ENCODE measurements at places on chromosomes 3 and 15. TPM values are rescaled to one million over a fixed set of nuclear protein-coding genes. Genes with fewer than 3 reads are reported as not detected.

The GOLGA8T gene
- not detected for total RNA-seq

The PLSCR5 gene
- total RNA-seq = not detected

The ADAMTS9 gene
- 54.9 TPM for total RNA-seq

The GHSR gene
- not detected for total RNA-seq

The CCDC39 gene
- total RNA-seq = not detected
